ENCODE measurements at places on chromosomes 4 and X.

DNA sequence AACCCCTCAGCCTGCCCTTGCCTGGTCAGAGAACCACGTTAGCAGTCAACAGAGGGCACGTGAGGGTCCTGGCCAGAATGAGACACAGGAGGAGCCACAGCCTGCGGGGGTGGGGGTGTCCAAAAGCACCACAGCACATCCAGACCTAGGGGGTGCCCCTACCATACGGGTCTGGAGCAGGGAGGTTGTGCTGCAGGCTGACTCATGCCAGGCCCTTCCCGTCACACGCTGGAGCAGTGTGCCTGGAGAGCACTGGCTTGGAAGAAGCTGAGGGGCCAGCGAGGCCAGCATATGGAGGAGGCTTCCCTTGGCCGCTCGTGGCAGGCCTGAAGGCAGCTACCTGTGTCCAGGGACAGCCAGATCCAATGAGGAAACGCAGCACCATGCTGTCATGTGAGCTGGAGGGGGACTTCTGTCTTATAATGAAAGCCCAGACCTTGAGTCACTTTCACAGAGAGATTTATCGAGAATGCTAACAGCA lies 1.5 kb upstream of the IRAK1 start:
- DNase-seq: no peak

GRCh38 chrX:80334583-80334982 lies 85.7 kb upstream of the TENT5D start:
- no peak for DNase-seq

DNA sequence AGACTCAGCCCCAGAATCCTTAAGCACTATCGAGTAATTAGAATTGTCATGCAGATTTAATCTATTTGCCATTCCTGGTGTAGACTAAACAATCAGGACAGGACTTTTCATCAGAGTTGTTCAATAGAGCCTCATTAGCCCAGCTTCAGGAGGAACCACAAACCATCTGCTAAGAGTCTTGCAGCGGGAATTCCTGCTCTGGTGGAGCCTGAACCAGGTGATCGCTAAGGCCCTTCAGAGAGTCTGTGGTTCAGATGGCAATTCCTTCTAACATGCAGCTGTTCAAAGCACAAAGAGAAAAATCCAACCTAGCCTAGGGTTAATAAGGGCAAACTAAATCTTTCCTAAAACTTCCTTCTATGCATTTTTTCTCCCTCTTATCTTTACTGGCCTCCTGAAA lies 119.1 kb upstream of the CPEB2 start:
- no peak for DNase-seq

- DNase-seq: no peak
Measured at GRCh38 chrX:9635368-9635767, 130.3 kb downstream of the GPR143 start.

DNA sequence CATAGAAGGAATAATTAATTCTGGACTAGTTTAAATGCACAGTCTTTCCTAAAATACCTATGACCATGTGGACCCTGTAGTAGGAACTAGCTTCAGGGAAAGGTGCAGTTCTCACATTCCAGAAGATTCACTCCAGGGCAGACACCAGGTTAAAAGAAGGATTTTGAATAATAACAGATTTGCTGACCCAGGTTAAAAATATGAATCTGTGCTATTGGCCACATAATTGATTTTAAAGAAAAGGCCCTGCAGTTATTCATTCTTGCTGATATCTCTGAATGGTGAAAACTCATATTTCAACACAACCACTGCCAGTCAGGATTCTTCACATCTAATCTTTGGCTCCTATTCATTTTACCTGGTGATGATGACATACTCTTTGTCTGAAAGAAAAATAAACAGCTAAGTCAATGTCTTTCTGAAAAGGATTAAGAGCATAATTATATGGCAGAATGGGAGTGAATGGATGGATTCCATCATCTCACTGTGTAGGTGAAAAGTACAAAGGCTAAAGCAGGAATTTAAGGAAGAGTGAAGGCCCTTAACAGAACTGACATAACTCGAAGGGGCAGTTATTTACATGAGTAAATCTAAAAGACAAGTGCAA lies 432.8 kb downstream of the PDGFC start:
- DNase-seq: no peak
